ENCODE measurements at places on chromosomes 5 and 9.

GRCh38 chr9:114080773-114081440 is 2.8 kb upstream of the AMBP start:
- DNase-seq, result no peak

- no peak for DNase-seq
Observed at GRCh38 chr5:111172504-111172903, 51.7 kb upstream of the CAMK4 start.

GRCh38 chr5:13217636-13218035 is 726.9 kb downstream of the DNAH5 start:
- no peak for DNase-seq

- DNase-seq, result no peak
Observed at GRCh38 chr5:159003045-159004030, 96.4 kb downstream of the EBF1 start.

- no peak for DNase-seq
Observed at GRCh38 chr9:108087781-108088180, 598.2 kb upstream of the KLF4 start.

- no peak for DNase-seq
Observed at GRCh38 chr5:2094616-2094995, 211.9 kb upstream of the IRX4 start.

DNA sequence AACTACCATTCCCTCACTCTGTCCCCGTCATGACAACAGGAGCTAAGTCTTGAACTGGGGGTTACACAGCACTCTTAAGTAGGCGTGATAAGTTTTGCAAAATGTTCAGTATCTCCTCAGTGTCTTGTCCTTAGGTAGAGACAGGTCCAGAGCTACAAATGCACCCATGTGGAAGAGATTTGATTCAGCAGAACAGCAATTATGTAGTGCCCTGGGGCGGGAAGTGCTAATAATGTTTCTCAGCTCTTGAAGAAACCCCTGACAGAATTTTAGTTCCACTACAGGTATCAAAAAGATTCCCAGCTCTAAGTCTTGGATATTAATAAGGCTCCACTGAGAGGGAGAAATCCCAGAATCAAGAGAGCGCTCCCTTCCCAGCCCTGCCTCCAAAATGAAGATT is 49.6 kb downstream of the DCP2 start:
- DNase-seq, result no peak

GRCh38 chr5:1823381-1824034 is 22.3 kb downstream of the NDUFS6 start:
- DNase-seq, result no peak

DNA sequence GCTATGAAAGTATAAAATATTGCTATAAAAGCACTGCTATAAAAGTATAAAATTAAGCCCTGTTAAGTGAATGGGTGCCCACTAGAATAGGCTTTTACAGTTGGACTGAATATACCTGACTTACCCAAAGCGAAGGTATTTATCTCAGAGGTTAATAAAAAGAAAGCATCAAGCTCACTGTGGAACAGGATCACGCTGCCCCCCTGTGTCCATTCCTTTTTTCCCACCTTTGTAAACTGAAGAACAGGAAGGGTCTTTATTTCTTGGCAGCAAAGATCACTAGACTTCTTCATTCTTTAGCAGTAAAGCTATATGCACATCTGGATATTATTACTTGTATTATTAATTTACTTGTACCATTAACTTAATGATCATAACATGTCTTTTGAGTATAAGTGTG is 22.1 kb upstream of the PLPP6 start:
- no peak for DNase-seq

DNA sequence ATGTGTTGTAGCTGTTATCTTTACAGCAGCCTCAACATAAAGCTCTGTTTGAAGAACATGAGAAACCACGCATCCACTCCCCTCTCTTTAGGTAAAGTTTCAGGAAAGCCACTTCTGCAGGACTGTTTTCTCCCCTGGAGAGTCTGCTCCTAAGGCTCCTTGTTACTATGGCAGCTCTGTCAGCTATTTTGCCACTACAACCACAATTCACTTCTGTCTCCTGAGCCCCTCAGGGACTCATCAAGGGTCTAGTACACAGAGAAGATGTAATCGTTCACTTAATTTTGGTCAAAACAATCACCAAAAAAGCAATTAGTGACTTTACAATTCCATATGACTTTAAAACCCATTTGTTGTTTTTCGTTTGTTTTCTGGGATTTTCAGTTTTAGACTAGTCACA is 157.7 kb downstream of the FBN2 start:
- DNase-seq, result no peak

- DNase-seq, result no peak
Observed at GRCh38 chr9:125626187-125626586, 80.8 kb downstream of the MAPKAP1 start.

GRCh38 chr9:109349421-109349846 is 28.6 kb upstream of the EPB41L4B start:
- DNase-seq, result no peak

DNA sequence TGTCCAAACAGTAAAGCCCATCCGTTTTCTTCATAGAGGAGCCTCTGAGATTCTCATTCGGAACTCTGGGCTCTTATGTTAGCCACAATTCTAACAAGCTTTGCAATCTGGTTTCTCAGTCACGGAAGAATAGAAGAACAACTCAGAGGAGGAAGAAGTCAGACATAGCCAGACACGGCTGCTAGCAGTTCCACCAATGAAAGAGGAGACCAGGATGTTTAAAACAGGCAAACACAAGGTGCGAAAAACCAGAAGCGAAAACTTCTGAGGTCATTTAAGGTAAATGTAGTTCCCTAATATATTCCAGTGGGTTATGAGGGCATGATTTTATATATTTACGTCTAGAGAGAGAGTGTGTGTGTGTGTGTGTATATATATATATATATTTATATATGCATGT is 34.1 kb upstream of the GDNF start:
- no peak for DNase-seq

DNA sequence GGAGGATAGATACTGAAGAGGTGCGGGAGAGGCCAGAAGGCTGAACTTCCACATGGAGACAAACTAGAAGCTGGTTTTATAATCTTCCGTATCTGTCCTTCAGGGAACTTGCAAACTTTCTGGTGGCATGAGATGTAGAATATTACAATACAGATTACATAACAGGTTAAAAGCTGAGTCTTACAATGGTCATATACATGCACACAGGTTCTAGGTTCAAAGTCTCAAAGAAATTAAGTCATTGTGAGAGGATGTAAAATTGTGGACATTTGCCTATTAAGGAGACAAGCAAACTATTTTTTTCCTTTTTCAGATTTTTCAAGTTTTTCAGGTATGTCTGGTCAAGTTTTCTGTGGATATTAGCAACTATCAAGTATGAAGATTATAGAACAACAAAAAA is 10.4 kb upstream of the ZSWIM6 start:
- no peak for DNase-seq

DNA sequence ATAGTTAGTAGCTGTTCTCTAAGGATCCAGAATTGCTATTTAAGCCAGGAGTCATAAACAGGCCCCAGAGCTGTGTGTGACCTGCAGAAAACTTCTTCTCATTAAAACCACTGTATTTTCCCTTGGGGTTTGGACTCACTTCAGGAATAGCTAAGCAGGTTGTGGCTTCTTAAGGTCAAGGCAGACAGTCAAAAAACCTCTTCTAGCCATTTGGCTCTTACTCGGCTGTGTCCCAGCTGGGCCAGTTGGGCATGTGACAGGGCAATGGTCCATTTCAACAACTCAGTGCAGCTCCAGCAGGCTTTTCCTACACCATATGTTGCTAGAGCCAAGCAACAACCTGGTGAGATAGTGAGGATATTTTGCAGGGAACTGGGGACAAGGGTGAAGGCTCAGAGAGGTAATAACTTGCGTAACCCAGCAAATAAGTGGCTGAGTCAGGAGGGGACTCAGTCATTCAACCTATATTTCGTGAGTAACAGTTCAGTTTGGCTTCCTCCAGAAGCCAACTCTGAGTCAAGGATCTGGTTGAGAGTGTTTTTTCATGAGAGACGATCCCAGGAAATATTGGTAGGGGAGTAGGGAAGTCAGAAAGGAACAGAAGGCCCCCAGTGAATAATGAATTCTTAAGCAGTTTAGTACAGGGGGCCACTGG is 115.4 kb upstream of the PPP2R2B start:
- no peak for DNase-seq

DNA sequence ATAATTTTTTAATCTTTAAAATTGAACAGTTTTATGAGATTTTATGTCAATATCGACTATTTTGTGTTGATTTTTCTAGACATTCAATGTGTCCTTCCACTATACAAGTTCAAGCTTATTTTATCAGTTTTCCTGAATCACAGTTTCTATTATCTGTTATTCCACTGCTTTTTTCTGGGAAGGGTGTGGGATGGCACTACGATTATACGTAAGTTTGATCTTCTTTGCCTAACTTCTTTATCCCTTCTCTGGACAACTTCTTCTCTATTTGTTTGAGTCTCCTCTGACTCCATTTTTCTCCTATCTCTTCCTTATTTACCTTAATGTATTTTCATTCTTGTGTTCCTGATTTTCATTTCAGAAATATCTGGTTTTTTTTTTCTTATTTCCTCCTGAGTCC is 24.5 kb downstream of the TBC1D9B start:
- no peak for DNase-seq

DNA sequence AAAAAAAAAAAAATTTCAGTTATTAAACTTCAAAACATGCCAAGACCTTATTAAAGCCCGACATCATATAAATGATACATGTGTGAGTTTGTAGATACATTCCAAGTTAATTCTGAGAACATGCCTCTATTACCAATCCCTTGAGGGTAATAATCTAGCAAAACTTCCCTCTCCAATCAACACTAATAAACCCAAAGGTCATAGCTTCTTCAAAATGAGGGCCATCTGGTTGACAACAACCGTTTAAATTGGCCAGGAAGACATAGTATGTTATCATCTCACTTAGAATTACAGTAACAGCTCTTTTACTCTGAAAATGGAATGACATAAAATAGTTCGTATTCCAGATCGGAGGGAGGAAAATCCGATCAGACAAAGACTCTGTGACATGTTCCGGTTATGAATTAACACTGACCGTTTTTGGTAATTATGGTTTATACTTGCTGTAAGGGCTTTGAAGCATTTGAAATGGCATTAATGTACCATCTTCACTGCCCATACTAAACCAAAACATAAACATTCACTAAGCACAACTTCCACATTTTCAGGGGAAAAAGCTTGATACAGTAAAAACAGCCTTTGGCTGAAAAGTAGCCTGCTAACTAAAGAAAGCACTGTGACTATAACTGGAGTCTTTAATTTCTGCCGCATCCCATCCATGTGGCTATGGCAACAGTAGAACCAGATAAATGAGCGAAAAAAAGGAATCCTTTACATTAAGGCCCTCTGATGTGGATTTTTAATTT is 50.3 kb downstream of the ANKH start:
- no peak for DNase-seq

- no peak for DNase-seq
Observed at GRCh38 chr9:76373784-76374474, 20.3 kb downstream of the RFK start.

- DNase-seq, result no peak
Observed at GRCh38 chr9:108083160-108083750, 593.7 kb upstream of the KLF4 start.
